ENCODE measurements at places on chromosomes 6 and 20.

DNA sequence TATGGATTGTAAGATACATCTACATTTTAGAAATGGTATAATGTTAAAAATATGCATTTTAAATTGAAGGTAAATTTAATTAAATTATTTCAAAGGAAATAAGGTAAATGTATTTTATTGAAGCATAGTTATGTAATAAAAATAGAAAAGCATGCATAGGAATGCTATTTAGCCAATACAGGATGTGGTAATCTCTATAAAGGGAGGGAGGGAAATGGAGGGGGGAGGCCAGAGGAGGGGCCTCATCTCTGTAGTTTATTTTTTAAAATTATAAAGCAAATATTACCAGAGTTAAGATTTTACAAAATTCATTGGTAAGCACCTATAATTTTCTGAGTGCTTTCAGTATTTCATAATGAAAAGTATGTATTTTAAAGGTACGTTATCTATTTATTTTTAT is 27.2 kb downstream of the SLC16A10 start:
- no peak for DNase-seq

DNA sequence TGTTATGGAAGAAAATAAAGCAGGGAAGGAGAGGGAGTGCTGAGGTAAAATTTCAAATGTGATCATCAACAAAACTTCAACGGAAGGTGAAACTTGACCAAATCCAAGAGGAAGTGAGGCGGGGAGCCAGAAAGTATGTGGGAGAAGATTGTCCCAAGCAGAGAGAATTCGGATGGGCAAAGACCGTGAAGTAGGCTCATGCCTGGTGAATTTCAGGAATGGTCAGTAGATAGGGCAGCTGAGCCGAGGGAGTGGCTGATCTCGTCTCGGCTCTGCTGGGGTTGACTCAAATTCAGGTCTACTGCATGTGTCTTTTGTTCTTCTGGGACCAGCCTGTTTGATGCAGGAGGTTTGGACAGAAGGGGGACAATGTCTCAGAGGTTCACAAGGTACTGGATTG is 7.0 kb upstream of the CSNK2A1 start:
- DNase-seq, result no peak

GRCh38 chr20:33124994-33125393 is 43.0 kb upstream of the BPIFA2 start:
- no peak for DNase-seq

GRCh38 chr20:38412877-38413577 is 22.1 kb downstream of the SNHG17 start:
- DNase-seq, result no peak

GRCh38 chr20:61135968-61136367 is 116.1 kb upstream of the CDH4 start:
- DNase-seq, result no peak

DNA sequence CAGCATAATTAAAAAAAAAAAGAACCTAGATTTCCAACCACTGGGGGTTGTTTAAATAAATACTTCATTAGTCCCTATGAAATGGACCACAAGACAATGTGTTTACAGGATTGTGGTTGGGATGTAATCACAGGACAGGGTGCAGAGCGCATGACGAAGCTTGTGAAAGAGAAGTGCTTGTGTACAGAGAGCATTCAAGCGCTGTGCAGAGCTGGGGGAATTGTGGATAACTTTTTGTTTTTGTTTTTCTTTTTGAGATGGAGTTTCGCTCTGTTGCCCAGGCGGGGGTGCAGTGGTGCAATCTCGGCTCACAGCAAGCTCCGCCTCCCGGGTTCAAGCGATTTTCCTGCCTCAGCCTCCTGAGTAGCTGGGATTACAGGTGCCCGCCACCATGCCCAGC is 22.3 kb downstream of the LAMA5 start:
- no peak for DNase-seq

- DNase-seq, result no peak
Measured at GRCh38 chr6:41630069-41630468, 8.2 kb upstream of the MDFI start.

GRCh38 chr6:76876922-76877553 is 586.3 kb downstream of the HTR1B start:
- DNase-seq, result peak; percentile 57

DNA sequence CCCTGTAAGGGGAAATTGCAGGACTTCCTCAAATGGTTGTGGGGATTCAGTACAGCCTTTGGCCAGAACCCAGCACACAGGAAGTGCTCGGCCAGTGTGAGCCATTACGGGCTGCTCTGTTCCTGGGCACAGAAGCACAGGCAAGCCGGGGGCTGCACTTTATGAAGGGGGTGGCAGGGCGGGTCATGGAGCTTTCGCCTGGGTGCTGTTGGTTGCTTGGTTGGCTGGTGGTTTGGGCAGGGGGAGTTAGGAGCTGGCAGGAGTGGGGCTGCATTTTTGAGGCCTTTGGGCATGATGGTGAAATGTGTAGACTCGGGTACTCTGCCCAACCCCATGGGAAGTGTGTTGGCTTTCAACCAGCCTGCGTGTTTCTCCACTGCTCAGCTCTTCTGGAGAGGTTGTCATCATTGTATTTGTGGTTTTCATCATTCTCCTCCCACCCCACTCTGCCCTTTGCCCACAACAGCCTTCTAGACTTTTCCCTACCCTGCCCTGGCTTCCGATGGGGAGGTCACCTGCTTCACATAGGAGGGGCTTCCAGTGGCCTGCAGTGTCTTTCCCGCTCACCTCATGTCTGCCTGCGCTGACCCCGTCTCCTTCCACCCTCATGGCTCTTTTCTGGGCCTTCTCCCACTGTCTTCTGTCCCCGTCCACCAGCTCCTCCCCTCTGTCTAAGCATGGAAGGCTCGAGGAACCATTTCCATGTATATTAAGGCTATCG is 16.1 kb upstream of the RBM38 start:
- DNase-seq, result no peak

GRCh38 chr20:50572938-50573777 is 63.0 kb downstream of the PTPN1 start:
- DNase-seq, result peak; percentile 86

GRCh38 chr6:128370072-128370471 is 150.3 kb downstream of the PTPRK start:
- no peak for DNase-seq

GRCh38 chr6:152248980-152249379 is 388.2 kb downstream of the SYNE1 start:
- DNase-seq, result no peak

- no peak for DNase-seq
Measured at GRCh38 chr20:47466704-47467459, 34.8 kb upstream of the NCOA3 start.

Measured in NCI-H1694 treated with DMSO at 0.1 percent for 48 hours (cell line).